ENCODE measurements at places on chromosomes 2 and 18.

DNA sequence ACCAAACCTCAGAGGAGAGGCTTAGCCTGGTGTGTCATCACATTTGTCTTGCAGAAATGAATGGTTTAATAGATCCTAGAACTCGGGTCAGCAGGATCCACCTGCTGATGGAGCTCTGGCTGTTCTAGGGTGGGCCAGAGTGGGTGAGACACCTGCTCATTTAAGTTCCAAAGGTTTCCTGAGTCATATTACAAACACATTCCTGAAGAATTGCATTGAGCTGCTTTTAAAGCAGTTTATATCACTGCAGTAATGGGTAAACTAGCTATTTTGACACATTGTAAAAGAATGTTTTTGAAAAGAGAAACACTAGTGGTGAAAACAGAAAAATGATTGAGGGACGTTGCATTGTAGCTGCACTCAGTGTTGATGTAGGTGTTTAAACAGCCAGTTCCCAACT lies 175.3 kb upstream of the TCF4 start:
- no peak for DNase-seq
- no peak overlapping the region for H3K27ac ChIP-seq
- H3K4me3 ChIP-seq = no peak overlapping the region
- no peaks in the 10 kb centered on the region for H3K36me3 ChIP-seq
- H3K27me3 ChIP-seq = no peaks in the 10 kb centered on the region

DNA sequence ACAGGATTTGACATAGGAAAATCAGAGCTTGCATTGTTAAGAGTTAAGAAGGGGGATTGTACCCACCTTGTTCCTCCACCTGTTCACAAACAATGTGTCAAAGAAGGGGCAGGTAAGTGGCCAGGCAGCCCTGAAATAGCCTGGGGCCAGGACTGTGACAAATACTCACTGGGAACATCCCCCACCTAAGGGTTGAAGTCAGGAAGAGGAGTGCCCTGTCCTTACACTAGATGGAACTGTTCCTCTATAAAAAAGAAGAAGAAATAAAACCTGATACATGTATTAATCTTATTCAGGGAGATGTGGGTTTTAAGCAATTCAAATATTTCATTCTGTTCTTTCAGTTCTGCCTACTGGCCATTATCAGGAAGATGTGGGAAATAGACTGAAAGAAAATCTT lies 41.9 kb downstream of the TACR1 start:
- no peak overlapping the region for H3K4me3 ChIP-seq
- DNase-seq = peak; percentile 32
- H3K27me3 ChIP-seq = no peaks in the 10 kb centered on the region
- no peak overlapping the region for H3K27ac ChIP-seq

DNA sequence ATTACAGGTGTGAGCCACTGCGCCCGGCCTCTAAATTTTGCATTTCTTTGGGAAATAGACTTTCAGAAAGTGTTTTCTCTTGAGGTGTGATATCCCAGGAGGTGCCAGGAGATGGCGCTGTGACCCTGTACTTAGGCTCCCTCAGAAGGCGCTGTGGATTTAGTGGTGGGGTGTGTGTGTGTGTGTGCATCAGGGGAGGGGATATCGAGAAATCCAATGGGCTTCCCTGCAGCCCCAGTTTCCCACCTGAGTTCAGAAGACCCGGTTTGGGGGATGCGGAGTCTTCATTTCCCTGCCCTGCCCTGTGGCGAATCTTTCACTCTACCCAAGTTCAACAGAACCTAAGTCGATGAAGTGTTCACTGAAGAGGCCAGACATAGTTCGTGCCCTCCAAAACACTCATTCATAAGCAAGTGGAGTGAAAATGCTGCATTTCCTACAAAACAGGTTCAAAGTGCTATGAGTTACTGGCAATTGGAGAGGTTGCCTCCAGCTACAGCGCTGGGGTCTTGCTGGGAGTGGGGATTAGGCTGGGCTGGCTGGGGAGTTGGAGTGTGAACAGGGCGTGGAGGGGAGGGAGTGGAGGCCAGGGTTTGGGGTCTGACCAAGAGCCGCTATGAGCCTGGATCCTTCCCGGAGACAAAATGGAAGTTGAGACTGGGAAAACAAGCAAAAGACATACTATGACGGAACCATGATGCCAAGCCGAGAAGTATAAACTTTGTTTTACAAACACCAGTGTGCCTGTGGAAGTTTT lies 6.5 kb upstream of the WNT6 start:
- peaks cover 8% of the 10 kb centered on the region for H3K4me1 ChIP-seq
- no peak overlapping the region for H3K27ac ChIP-seq
- DNase-seq = peak; percentile 89
- H3K27me3 ChIP-seq = peaks cover 67% of the 10 kb centered on the region
- no peaks in the 10 kb centered on the region for H3K36me3 ChIP-seq

- no peak for DNase-seq
- H3K36me3 ChIP-seq = no peaks in the 10 kb centered on the region
- no peak overlapping the region for H3K27ac ChIP-seq
- peaks cover 2% of the 10 kb centered on the region for H3K27me3 ChIP-seq
These were observed 187.7 kb downstream of the IRS1 start for GRCh38 chr2:226611944-226612318.

GRCh38 chr18:54382733-54383252 lies 25.1 kb downstream of the C18orf54 start:
- no peaks in the 10 kb centered on the region for H3K4me1 ChIP-seq
- peaks cover 5% of the 10 kb centered on the region for H3K36me3 ChIP-seq
- no peak for DNase-seq
- H3K27ac ChIP-seq = no peak overlapping the region
- no peaks in the 10 kb centered on the region for H3K27me3 ChIP-seq
- H3K4me3 ChIP-seq = no peak overlapping the region

GRCh38 chr2:21326152-21326551 lies 202.4 kb downstream of the TDRD15 start:
- no peaks in the 10 kb centered on the region for H3K27me3 ChIP-seq
- no peak overlapping the region for H3K4me3 ChIP-seq
- DNase-seq = no peak
- no peaks in the 10 kb centered on the region for H3K36me3 ChIP-seq

DNA sequence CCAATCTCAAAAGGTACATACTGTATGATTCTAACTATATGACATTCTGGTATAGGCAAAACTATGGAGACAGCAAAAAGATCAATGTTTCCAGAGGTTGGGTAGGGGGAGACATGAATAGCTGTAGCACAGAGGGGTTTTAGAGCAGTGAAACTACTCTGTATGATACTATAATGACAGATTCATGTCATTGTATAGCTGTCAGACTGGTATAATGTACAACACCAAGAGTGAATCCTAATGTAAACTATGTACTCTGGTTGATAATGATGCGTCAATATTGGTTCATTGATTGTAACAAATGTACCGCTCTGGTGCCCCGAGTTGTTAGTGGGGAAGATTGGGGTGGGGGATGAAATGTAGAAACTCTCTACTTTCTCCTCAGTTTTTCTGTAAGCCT lies 172.4 kb upstream of the SPOPL start:
- H3K27ac ChIP-seq = no peak overlapping the region
- DNase-seq = no peak
- H3K36me3 ChIP-seq = no peaks in the 10 kb centered on the region
- no peak overlapping the region for H3K4me3 ChIP-seq

GRCh38 chr18:36128907-36129299 lies 237 bp downstream of the SLC39A6 start:
- H3K36me3 ChIP-seq = peaks cover 9% of the 10 kb centered on the region
- H3K27ac ChIP-seq = peak overlapping the region; percentile 97
- H3K27me3 ChIP-seq = no peaks in the 10 kb centered on the region
- peak overlapping the region; percentile 87 for H3K4me3 ChIP-seq

- H3K27ac ChIP-seq = no peak overlapping the region
- H3K36me3 ChIP-seq = no peaks in the 10 kb centered on the region
- no peaks in the 10 kb centered on the region for H3K4me1 ChIP-seq
These were observed 37.6 kb upstream of the PARD3B start for GRCh38 chr2:204507636-204508035.

GRCh38 chr18:79615586-79615985 lies 64.0 kb upstream of the CTDP1 start:
- H3K27ac ChIP-seq = no peak overlapping the region
- H3K27me3 ChIP-seq = no peaks in the 10 kb centered on the region
- no peak for DNase-seq
- no peaks in the 10 kb centered on the region for H3K36me3 ChIP-seq

DNA sequence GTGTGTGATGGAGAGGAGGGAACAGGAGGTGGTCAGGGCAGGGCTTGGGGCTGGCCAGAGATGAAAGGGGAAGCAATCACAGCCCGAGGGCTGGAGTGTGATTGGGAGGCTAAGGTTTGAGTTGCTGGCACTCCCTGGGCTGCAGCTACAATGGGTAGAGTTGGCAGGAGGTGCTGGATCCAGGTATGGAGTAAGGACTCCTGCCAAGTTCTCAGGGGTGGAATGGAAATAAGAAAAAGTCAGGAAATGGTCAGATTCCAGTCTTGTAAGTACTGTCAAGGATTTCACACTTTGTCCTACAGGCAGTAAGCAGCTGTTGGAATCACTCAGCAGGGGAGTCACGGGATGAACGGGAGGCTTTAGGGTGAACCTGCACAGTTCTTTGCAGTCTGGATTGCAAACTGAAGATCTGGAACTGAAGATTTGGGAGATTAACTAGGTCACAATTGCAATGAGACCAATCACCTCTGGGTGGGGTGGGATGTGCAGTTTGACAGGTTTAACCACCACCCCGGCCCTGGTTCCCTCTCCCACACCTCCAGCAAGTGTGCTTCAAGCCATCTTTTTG lies 10.9 kb upstream of the INPP5D start:
- H3K4me1 ChIP-seq = peaks cover 14% of the 10 kb centered on the region
- no peaks in the 10 kb centered on the region for H3K27me3 ChIP-seq
- no peak overlapping the region for H3K4me3 ChIP-seq
- no peaks in the 10 kb centered on the region for H3K36me3 ChIP-seq
- H3K27ac ChIP-seq = no peak overlapping the region

DNA sequence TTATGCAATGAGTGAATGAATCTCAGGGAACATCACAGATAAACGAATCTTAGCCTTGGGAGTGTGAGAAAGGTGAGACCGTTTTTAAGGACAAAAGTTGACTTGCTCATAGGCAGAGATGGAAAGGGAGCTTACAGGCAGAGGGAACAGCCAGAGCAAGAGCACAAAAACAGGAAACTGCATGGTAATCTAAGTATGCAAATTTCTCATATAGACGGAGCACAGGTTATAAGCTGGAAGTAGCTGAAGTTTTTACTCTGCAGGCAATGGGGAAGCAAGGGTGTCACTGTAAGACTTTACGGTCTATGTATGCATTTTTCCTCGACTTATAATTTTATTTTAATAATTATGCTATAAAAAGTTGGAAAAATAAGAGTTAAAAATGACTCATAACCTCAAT lies 44.8 kb upstream of the STRN start:
- no peak overlapping the region for H3K4me3 ChIP-seq
- no peaks in the 10 kb centered on the region for H3K27me3 ChIP-seq
- H3K27ac ChIP-seq = no peak overlapping the region
- peaks cover 31% of the 10 kb centered on the region for H3K4me1 ChIP-seq

- no peaks in the 10 kb centered on the region for H3K27me3 ChIP-seq
- H3K4me1 ChIP-seq = no peaks in the 10 kb centered on the region
- DNase-seq = no peak
These were observed 224.5 kb downstream of the IKZF2 start for GRCh38 chr2:212926940-212927339.

DNA sequence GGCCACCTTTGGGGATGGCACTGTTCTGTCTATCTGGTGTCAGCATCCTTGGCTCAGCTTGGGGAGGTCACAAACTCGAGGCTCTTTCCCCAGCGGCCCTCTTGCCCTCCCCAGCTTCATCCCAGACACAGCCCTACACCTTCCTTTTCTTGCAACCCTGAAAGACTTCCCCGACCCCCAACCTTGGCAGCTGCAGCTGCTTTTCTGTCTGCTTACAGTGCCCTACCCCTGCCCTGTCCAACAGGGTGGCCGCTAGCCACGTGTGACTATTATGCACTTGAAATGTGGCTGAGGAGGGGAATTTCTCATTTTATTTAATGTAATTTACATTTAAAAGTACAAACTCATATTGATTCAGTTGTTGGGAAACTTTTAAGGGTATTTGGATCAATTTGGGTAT lies 41.3 kb downstream of the NGEF start:
- DNase-seq = no peak
- no peaks in the 10 kb centered on the region for H3K4me1 ChIP-seq
- no peak overlapping the region for H3K4me3 ChIP-seq
- no peaks in the 10 kb centered on the region for H3K27me3 ChIP-seq
- no peak overlapping the region for H3K27ac ChIP-seq
- no peaks in the 10 kb centered on the region for H3K36me3 ChIP-seq

DNA sequence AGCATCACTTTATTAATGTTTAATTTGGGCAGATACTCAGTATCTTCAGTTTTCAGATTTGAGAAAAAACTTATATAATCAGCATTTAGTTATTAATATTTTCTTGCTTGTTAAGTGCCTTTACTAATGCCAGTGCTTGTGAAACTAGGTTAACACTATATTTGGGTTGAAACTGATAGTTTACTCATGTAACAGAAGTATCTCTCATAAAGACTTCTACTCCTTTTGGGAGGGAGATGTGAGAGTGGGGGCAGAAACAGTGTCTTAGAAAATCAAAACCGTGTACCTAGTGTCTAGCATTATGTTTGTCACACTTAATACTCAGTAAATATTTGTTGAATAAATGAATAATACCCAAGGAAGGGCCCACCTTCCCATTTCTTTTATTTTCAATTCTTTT lies 129.5 kb downstream of the MSTN start:
- H3K27ac ChIP-seq = no peak overlapping the region
- no peaks in the 10 kb centered on the region for H3K4me1 ChIP-seq
- H3K4me3 ChIP-seq = no peak overlapping the region
- no peak for DNase-seq

- no peaks in the 10 kb centered on the region for H3K4me1 ChIP-seq
- H3K4me3 ChIP-seq = no peak overlapping the region
- no peaks in the 10 kb centered on the region for H3K27me3 ChIP-seq
- no peaks in the 10 kb centered on the region for H3K36me3 ChIP-seq
- no peak for DNase-seq
These were observed 1080.5 kb upstream of the ACVR2A start for GRCh38 chr2:146764301-146764700.

GRCh38 chr18:25222648-25223047 lies 129.3 kb downstream of the ZNF521 start:
- H3K27me3 ChIP-seq = no peaks in the 10 kb centered on the region
- H3K27ac ChIP-seq = peak overlapping the region; percentile 65
- peaks cover 53% of the 10 kb centered on the region for H3K4me1 ChIP-seq
- no peak overlapping the region for H3K4me3 ChIP-seq

DNA sequence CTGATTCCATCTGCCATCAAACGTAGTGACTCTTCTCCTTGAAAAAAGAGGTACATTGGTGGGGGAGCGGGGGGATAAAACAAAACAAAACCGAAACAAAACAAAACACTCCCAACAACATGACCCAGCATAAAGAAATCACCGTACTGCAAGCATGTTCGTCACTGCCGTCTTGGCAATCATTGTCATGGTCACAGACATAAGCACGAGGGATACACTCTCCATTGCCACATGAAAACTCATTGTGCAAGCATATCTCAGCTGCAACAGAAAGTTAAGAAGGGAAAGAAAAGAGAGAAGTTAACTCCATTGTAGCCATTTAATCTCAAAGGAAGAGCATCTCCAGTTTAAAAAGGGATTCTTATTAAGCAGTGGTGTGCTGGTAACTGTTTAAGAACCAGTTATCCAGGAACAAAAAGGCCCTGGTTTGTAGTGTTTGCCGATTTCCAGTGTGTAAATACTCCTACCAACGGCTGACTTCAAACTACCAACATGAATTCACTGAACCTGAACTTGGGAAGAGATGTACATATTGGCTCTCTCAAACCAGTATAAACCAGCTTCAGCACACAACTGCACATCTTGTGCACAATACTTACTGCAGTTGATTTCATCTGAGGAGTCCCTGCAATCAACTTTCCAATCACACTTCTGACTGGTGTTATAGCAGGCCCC lies 68.2 kb downstream of the LRP2 start:
- H3K27me3 ChIP-seq = peaks cover 4% of the 10 kb centered on the region
- peak; percentile 5 for DNase-seq
- H3K4me1 ChIP-seq = no peaks in the 10 kb centered on the region
